ENCODE measurements at places on chromosomes 3 and 15.

GRCh38 chr15:59678172-59678571 lies 10.9 kb downstream of the BNIP2 start:
- no peak for DNase-seq

DNA sequence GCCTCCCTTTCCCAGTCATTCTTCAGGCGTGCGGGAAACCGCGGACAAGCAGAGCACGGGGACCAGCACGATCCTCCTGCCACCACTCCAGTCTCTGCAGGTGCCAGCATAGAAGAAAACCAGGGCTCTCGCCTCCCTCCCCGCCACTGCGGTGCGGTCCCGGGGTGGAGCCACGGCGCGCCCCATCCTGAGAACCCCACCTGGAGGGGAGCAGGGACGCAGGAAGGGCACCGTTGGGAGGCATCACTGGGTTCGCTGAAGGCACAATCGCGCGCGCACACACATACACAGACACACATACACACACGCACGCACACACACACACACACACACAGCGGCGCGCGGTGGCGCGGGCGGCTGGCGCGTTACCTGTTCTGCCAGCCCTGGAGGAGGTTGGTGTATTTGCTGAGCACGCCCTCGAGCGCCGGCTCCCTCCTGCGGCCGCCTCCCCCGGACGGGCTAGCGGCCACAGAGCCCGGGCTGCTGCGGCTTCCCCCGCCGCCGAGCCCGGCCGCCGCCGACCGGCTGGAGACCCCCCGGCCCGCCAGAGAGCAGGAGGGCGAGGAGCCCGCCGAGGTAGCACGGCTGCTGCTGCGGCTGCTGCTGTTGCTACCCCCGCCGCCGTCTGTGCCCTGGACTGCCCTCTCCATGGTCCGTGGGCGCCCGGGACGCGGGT lies 394 bp downstream of the OSBPL10 start:
- peak; percentile 45 for DNase-seq

- DNase-seq, result no peak
Measured at GRCh38 chr3:128995737-128996136, 1.9 kb upstream of the CFAP92 start.

DNA sequence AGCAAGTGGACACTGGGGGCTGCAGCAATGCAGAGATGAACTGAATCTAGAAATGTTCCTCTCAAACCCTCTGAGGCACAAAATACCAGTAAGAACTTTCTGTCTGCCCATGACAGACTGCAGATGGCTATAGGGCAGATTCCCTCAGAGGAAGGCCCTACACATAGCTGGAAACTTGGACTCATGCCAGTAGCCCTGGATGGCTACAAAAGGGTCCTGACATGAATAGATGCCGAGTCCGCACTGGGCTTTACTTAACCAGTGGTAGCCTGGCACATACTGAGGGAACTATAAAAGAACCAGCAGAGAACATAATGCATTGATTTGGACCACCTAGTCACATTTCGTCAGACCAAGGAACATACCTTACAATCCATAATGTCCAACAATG lies 66.7 kb downstream of the C3orf80 start:
- no peak for DNase-seq

DNA sequence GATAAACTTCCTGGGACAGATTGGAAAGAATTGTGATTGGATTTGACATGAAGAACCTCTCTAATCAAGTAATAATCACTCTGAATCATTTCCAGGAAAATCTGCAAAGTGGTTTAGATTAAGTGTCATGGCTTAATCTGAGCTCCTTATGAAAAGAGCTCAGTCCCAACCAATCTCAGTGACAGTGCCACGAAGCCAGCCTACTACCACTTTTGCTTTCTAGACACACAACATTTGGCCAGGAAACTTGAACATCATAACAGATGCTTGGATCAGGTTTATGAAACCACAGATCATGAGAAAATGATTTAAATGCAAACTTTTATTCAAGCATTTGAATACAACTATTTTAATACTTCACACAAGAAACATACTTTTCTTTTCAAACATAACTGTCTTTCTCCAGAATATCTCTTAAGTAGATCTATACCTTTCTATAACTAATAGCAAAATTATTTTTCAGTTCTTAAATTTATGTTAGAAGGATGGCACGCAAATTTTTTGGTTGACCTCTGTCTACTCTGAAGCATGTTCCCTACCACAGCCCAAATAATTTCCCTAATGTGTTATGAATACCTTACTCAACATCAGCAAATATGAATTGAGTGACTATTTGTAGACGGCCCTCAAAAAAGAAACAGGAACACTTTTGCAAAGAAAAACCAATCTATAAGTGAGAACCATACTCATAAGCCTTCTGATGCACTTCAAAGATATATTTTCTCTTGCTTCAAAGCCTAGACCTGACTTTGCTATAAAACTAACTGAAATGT lies 495.0 kb upstream of the ZNF385D start:
- DNase-seq, result no peak

DNA sequence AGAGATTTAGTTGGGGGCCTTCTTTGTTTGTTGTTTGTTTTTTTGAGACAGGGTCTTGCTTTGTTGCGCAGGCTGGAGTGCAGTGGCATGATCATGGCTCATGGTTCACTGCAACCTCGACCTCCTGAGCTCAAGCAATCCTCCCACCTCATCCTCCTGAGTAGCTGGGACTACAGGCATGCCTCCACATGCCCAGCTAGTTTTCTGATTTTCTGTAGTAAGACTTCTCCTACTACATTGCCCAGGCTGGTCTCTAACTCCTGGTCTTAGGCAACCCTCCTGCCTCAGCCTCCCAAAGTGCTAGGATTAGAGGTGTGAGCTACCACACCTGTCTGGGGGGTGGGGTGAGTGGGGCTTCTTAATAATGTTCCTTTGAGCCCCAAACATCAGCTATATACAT lies 148.3 kb upstream of the ADAMTS9 start:
- DNase-seq, result no peak

DNA sequence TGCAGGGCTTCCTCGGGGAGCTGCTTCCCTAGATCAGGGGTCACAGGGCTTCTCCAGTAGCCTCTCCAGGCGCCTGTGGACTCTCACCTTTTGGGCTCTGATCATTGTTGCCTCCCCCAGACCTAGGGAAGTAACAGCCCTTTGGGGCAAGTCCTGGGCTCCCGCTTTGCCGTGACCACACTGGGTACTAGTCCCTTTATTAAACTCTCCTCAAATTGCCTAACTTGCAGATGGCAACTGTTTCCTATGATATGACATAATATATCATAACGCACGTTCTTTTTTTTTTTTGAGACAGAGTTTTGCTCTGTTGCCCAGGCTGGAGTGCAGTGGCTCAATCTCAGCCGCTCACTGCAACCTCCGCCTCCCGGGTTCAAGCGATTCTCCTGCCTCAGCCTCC lies 17.9 kb upstream of the NRROS start:
- DNase-seq, result no peak

Measured in activated CD8-positive, alpha-beta T cell treated with anti-CD3 and anti-CD28 coated beads, Interleukin-2, amount 10 ng/mL, durations not matched to agents 7 days and 5 days (primary cell).